Panc1 (cell line): ENCODE measurements at places on chromosomes 5 and 9. TPM values are rescaled to one million over a fixed set of nuclear protein-coding genes. Genes with fewer than 3 reads are reported as not detected.

Gene COL15A1
- total RNA-seq: 0.10 TPM

Gene CD72
- 0.72 TPM for total RNA-seq

Gene RASGEF1C
- total RNA-seq: 0.49 TPM

Gene PCDHB8
- total RNA-seq: 7.6 TPM

Gene SPATA6L
- 0.13 TPM for total RNA-seq
